H1 (cell line): ENCODE measurements at places on chromosomes 1 and 21.

DNA sequence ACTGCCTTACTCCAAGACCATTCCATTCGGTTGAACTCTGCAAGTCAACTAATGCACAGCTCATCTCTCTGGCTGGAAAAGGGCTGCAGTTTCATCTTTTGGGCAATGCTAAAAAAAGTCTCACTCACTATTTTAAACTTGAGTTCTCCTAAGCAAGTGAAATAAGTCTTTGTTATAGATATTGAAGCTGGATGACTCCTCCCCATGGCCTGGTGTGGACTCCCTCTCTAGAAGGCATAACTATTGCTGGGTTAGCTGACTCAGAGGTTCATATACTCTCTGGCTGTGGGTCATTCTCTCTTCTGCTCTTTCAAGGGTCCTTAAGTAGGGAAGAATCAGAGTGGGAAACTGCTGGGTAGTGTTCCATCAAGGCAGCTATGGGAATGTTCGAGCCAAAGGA is 88.0 kb downstream of the XCL2 start:
- no peak for DNase-seq

- DNase-seq, result peak; percentile 50
These were observed 33.3 kb downstream of the RCC2 start for GRCh38 chr1:17405898-17406759.

- no peak for DNase-seq
These were observed 1.3 kb downstream of the SLC9C2 start for GRCh38 chr1:173601588-173601987.

DNA sequence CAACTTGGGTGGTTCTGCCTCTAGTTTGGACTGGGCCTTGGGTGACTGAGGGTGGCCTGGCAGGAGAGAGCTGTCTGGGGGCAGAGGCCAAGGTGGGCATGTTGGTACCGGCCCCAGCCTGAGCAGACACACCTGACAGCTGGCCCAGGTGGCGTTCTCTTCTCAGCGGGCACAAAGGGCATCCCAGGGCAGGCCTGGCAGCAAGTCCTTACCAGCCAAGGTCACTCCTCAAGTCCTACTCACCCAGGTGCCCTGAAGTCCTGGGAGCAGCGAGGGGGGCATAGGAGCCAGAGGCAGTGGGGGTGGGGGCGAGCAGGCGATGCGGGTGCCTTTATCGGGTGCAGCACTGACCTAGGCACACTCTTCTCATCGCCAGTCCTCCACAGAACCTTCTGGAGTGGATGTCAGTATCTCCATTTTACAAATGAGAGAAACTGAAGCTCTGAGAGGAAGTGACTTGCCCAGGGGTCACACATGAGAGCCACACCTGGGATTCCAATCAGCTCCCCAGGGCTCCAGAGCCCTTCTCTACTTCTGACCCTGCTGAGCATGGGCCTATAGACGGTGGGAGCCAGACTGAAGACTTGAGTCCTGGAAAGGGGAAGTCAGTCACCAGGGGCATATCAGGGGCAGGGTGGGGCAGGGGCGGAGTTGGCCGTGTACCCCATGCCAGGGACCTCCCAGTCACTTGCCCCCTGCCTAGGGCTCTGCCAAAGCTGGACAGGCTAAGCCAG is 587 bp upstream of the SLC25A34 start:
- DNase-seq, result no peak

- peak; percentile 90 for DNase-seq
These were observed at the start of gene ARHGEF2 for GRCh38 chr1:155978325-155978972. ARHGEF2 (minus strand) TSS chr1:155978547; CDS start chr1:155978427, 120 bp downstream.

GRCh38 chr1:178642282-178642681 is 82.8 kb upstream of the RALGPS2 start:
- no peak for DNase-seq

- DNase-seq, result no peak
These were observed 55.4 kb downstream of the SPEN start for GRCh38 chr1:15902882-15903281.

DNA sequence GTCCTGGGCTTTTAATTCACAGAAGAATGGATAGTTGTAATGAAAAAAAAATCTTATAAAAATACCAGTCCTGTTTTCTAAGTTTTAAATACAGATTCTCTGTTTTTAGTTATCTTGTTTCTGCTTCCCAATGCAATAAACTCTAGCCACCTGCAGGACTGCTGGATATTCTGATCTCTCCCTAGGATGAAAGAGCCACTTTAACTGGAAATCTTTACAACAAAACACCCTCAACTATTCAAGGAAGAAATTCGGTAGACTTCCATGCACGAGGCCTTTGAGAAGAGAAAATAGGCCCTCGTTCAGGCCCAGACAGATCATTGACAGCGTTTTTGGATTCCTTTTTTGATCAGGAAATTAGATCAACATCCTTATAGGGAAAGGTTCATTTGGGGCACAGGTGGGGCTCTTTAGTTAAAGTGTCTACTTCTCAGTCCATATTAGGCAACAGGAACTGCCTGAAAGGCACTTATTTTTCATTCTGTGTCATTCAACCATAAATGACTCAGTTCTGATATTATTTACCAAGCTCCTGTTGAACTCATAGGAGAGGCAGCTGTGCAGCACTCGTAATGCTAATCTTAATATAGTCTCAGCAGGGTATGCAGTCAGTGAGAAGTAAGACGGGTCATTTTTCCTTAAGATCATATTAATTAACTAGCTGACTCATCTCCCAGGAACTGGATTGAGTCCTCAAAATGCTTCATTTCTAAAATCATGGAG is 71.1 kb upstream of the ERRFI1 start:
- DNase-seq, result no peak

DNA sequence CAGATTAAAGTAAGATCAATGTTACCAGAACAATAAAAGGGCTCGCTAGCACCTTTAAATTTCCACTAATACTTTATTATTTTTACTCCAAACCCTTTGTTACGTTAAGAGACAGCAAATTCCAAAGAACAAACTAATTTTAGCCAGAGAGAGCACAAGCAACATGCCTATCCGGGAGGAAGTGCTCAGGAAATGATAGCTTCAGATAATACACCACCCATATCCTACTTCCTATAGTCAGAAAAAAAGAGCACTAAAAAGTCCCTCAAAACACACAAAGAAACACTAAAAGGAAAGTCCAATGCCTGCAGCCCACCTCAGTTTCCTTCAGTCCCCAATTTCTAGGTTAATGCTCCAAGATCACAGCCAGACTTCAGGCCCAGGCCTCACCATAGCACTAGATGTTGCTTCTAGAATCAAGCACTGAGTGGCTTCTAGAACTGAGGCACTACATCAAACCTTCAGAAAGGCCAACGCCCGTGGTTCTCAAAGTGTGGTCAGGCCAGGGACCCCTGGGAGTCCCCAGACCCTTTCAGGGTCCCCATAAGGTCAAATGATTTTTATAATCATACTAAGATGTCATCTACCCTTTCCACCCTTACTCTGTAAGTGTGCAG is 142.6 kb downstream of the PSMG1 start:
- DNase-seq, result no peak

- DNase-seq, result no peak
These were observed 589.7 kb downstream of the DPYD start for GRCh38 chr1:97331165-97331564.

DNA sequence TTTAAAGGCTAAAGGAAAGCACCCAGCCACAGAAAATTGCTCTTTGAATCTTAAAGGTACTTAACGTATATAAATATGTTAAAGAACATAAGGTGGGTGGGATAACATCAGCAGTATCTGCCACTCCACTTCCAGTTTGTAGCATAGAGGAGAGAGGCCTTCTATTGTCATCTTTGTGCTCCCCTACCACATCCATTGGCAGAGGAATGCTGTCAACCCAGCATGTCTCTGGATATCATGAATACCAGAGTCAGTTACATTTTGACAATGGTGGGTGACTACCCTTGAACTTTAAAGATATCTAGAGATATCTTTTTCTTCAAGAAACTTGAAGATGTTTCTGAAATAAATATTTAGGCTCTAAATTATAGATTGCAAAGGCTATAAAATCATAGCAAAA is 283.2 kb upstream of the LRRC7 start:
- no peak for DNase-seq

GRCh38 chr1:84467298-84467697 is 11.8 kb upstream of the RPF1 start:
- no peak for DNase-seq

DNA sequence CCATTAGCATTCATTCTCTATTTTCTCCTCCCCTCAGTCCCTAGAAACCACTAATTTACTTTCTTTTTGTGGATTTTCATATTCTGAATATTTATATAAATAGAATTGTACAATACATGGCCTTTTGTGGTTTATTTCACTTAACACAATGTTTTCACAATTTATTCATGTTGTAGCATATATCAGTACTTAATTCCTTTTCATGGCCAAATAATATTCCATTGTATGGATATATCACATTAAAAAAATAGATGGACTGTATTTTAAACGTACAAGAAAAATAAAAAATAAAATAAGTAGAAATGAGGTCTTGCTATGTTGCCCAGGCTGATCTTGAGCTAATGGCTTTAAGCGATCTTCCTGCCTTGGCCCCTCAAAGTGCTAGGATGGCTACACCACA is 25.0 kb downstream of the SCP2 start:
- DNase-seq, result no peak

- DNase-seq, result no peak
These were observed 23.6 kb upstream of the ATP5PO start for GRCh38 chr21:33939226-33939625.

- no peak for DNase-seq
These were observed 11.4 kb downstream of the SLC5A9 start for GRCh38 chr1:48233666-48234485.

DNA sequence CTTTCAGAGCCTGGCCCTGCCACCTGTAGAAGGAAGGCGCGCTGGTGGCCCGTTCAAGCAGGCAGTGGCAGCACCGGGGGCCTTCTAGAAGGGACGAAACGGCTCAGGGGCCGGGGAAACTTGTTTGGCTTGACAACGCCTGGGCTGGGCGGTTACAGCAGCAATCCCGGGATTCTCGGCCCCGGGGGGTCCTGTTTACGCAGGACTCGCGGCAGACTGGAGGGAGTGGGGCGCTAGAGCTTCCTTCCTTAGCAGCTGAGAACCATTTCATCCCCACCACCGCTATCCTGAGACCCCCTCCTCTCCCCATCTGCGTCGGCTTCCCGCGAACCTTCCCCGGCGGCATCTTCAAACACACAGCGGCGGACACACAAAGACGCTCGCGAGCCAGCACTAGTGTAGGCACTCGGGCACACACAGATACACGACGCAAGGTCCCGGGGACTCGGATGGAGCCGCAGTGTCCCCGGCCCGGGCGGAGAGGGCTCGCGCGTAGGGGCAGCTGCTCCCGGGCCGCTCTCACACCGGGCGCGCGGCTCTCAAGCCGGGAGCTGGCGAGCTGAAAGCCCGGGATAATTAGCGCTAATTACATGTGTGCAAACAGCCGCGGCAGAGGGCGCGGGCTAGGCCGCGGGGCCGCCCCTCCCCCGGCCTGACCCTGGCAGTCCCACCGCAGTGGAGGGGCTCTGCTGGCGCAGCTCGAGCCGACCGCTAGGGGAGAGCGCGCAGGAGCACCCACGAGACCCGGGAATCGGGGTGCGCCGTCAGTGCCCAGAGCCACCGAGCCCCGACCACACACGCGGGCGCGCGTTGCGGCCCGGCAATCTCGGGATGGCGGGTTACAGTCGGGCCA is 271.4 kb downstream of the FOXD2 start:
- DNase-seq, result no peak

GRCh38 chr21:21730512-21730911 is 732.3 kb downstream of the NCAM2 start:
- DNase-seq, result no peak

GRCh38 chr1:107003972-107004371 is 52.5 kb upstream of the PRMT6 start:
- DNase-seq, result no peak

DNA sequence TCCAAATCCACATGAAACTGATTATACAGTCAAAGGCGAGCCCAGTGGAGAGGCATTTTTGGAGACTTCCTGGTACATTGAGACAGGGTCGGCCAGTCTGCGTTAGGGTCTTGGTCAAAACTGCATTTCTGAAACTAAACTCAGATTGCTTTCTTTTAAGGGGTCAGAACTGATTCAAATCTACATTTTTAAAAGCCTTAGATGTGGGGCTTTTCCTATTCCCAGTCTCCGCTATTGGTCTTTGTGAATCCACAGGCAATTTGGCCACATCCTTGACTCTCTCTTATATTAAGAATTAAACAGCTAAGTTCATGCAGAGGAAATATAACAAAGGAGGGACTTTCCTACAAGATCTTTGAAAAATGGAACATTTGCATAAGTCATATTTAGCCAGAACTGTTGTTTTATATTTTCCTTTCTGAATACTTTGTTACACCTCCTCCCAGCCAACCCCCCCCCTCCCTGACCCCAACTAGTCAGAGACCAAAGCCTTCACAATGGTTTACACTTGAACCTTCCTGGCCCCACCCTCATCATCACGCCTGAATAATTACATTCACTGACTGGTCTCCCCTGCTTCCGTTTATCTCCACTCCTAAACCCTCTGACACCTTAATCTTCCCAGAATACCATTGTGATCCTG is 30.9 kb downstream of the SELL start:
- no peak for DNase-seq

- no peak for DNase-seq
These were observed 24.6 kb downstream of the ARHGEF19 start for GRCh38 chr1:16187748-16188401.

- no peak for DNase-seq
These were observed 98.3 kb downstream of the COQ8A start for GRCh38 chr1:227038401-227038800.

DNA sequence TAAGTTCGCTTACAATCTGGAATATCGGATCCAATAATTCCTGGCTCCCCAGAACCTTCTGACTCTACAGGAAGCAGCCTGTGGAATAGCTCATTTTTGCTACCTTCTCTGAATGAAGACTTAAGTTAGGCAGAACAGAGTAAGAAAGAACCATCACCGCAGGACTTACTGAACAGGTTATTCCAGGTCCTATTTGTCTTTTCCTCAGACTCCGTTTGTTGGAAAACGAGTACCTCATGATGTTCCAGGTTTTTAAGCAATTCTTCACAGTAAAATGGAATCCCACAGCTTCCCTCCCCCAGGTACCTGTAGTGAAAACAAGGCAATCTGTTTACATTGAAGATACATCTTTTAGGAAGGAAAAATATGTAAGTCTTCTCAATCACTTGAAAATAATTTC is 59.8 kb downstream of the ADCY10 start:
- DNase-seq, result no peak

- no peak for DNase-seq
These were observed 50.0 kb downstream of the CD46 start for GRCh38 chr1:207801819-207802218.

GRCh38 chr1:86339014-86339812 is 56.9 kb downstream of the ODF2L start:
- no peak for DNase-seq
